NCI-H774 (cell line): ENCODE measurements at places on chromosomes 1 and 21.

DNA sequence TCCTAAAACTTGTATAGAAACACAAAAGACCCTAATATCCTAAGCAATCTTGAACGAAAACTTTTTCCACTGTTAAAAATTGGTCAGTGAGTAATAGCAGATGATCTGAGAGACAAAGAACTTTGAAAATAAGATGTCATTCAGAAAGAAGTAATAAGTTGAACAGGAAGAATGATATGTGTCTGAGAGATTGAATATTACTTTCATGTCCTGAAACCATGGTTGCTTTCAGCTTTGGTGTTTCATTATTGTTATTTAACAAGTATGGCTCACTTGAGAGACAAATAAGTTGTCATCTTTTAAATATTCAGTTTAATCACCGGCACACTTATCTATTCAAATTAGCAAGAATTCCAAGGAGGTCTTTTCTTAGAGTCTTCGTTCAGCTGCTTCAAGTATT lies 11.4 kb downstream of the PRKACB start:
- DNase-seq = no peak

- DNase-seq = no peak
Measured at GRCh38 chr1:50308878-50309277, 114.4 kb downstream of the DMRTA2 start.

- DNase-seq = no peak
Measured at GRCh38 chr1:5639106-5639722, 353.0 kb downstream of the NPHP4 start.

DNA sequence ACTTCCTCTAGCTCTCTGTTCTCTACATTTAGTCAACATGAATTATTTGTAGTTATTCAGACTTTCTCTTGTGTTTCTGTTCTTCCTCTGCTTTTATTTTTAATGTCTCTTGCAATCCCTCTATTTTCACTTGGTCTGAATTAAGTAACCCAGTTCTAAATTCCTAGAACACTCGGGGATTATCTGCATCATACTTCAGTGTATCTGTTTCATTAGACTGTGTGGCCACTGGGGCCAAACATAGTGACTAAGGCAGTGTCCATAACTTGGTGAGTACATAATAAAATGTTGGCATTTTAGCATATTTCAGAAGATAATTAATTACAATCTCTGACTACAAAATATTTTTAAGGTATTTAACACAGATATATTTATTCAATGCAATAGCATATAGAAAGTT lies 1087.2 kb upstream of the B3GALT2 start:
- DNase-seq = no peak

GRCh38 chr1:28887835-28888682 lies 26.3 kb upstream of the EPB41 start:
- DNase-seq = no peak

- no peak for DNase-seq
Measured at GRCh38 chr1:63688302-63688890, 85.4 kb upstream of the ROR1 start.

DNA sequence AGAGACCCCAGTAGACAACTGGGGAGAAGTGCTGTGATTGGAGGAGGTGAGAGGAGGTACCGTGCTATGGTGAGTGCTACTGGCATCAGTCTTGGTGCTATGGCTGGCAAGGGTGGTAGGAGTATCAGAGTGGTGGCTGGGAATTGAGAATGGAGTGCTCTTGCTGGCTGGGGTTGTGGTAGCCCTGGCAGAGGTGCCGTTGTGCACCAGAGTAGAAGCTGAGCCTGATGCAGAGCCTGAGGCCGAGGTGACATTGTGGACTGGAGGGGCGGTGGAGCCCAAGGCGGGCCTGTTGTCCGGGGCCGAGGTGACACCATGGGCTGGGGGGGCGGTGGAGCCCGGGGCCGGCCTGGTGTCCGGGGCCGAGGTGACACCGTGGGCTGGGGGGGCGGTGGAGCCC lies 14.6 kb downstream of the TRIM46 start:
- DNase-seq = no peak

DNA sequence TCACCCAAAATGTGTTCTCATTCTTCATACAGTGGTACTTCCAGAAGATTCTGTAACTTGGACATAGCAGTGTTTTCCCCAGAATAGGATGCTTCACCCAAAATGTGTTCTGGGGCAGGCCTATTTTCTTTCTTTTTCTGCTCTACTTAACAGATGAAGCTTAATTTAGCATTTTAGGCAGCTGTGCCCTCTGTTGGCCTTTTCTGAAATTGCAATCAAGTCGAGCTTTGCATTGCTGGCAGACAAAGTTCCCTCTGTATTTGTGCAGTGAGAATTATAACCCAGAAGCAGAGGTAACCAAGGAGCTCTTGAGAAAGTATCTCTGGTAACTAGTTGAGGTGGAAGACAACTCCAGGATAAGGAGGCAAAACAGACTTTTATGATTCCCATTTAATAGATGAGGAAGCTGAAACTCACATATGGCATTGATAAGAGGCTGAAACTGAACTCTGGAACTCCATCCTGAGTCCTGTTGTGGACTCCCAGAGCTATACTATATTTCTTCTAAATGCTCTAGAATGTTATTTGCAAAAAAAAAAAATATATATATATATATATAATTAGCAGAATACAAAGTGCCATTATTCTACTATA lies 50.3 kb upstream of the L1TD1 start:
- DNase-seq = peak; percentile 33

DNA sequence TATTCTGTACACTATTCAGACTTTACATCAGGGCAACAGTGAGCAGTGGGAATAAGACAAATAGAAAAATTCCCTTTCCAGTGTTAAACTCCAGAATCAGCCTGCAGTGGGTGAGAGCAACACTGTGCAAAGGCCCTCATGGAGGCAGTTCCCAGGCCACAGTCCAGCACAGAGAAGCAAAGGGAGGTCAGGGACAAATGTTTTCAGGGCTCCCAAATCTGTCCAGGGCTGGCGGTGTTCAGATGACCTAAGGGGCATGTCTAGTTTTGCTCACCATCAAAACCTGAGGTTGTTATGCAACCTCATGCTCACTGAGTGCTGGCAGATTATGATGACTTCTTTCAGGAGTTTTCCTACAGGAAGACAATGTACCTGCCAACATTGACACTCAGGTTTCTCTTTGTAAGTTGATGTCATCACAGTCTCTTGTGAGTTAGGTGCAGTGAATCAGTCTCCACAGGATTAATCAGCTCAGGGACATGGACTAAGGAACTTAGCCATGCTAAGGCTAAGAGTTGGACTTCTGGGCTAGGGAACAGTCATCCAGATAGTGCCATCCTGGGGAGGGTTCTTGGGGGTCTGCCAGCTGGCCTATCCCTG lies 3.6 kb upstream of the LCE5A start:
- no peak for DNase-seq

DNA sequence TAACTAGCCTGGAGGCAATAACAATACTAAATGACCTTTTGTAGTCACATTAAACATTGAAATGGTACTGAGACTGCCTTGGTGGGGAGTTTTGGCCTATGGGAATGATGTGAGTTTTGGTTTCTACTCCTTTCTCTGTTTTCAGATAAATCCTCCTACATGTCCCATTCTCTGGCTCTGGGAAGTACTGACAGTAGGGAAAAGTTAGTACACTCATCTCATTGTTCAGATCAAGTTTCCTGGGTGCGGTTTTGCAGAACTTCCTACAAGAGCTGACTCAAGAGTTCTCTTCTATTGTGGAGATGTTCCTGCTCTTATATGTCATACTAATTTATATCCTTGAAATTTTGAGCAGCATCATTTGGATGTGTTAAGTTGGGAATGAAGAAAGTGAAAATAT lies 74.2 kb upstream of the MACF1 start:
- no peak for DNase-seq

DNA sequence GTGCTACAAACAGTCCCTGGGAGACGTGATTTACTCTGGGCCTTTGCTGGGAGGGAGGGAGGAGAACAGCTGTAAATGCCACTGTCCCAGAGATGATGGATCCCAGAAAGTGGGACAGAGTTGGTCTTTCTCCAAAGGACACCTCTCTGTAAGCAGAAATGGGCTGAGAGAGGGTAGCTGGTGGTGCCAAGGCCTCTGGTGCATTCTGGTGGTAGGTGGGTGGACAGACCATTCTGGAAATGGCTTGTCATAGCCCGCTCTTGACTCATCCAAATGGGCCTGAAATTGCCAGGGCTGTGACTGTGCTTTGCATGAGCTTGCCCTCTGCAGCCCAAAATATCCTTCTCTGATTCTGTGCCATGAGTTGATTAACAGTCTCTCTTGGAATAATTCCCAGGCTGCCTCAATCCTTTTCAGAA lies 36.1 kb downstream of the CCDC185 start:
- no peak for DNase-seq

GRCh38 chr1:107953556-107953955 lies 11.4 kb downstream of the VAV3 start:
- DNase-seq = peak; percentile 32

DNA sequence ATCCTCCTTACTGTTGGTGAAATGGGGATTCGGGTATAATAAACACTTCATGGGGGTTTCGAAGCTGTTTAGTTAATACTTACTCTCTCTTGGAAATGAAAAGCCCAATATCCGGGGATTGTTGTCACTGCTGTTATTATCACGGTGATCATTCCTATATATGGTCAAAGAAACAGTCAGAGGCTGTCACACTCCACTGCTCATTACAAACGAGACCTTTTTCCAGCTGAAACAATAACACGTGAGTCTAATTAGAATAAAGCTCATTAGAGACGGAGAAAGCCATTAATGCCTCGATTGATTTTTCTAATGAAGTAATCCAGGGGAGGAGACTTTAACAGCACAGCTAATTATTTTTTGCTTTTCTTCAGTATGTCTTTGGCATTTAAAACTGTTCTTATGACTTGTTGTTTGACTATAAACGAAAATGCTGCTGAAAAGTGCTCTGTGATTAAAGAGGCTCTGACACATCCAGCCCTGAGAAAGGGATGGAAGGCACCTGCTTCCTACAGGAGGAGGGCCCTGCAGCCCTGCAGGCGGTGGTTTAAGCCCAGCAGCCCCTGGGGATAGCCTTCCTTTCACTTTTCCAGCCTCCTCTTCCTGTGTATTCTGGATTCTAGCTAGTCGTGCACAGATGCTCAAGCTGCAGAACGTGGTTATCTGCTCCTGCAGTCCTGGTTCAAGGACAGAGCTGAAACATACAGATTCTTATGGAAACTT lies 143.6 kb downstream of the EDEM3 start:
- no peak for DNase-seq

- no peak for DNase-seq
Measured at GRCh38 chr1:236016782-236017400, 48.0 kb downstream of the NID1 start.

GRCh38 chr1:153261281-153262069 lies 2.0 kb downstream of the LORICRIN start:
- DNase-seq = no peak

DNA sequence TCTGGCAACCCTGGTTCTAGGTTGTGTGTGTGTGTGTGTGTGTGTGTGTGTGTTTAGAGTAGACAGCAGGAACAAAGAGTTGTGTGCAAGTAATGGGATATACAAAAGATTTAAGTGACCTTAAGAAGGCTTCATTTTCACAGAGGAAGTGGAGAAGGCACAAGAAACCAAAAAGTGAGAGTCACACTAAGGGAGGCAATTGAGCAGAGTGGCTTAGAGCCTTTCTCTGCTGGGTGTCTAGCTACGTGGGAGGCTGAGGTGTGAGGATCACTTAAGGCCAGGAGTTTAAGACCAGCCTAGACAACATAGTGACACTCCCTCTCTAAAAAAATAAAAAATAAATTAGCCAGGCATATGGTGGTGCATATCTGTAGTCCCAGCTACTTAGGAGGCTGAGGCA lies 44.4 kb upstream of the HAO2 start:
- DNase-seq = no peak

GRCh38 chr1:86389307-86389706 lies 6.8 kb downstream of the ODF2L start:
- no peak for DNase-seq

DNA sequence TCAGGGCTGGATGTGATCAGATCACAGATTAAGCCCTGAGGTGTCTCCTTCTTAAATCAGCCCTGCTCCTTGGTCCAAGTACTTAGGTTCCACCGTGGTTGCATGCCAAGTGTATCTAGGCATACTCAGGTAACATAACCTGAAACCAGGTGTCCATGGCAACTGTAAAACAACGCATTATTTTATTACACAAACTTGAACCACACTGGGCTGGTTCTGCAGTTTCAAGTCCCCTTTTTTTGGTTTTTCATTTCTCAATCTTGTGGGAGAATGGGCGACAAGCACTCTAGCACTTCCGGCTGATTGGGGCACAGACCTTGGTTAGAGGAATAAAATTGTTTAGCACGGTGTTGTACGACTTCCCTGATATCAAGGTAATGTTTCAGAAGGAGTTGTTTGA lies 65.2 kb downstream of the GBP6 start:
- no peak for DNase-seq

GRCh38 chr1:10888291-10888690 lies 91.8 kb upstream of the CASZ1 start:
- DNase-seq = no peak

DNA sequence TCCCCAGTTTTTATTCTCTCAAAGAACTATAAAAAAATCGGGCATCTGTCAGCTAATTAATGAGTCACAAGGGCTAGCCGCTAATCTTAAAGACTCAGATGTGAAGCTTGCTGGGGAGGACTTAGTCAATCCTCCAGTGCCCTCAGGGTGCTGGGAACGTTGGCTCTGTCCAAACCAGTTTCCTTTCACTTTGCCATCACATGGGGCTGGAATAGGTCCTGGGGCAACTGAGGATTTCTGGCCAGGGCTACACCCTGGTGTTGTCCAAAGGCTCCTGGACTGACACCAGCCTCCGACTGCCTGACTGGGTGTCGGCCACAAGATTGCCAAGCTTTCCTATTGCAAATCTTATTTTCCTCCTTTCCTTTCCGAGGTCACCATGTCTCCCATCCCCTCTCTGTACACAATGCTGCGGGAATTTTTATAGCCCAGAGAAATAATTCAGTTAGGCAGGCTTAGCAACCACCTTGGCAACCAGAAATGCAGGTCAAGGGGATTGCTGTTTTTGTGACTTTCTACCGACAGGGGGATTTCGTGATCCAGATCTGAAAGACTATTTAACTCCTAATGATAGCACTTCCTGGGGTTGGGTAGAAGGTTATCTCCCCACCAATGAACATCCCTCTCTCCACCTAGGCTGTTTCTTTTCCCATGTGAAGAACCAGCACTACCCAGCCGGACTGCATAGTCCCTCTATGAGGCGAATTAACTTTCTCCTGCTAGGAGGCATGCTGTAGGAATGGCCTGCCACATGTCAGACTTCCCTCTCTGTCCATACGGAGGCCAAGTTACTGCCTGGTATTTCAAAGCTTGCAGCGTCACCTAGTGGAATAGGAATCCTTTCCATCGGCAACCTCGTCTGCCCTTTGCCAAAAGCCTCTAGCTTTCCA lies 29.9 kb upstream of the CTBS start:
- no peak for DNase-seq

DNA sequence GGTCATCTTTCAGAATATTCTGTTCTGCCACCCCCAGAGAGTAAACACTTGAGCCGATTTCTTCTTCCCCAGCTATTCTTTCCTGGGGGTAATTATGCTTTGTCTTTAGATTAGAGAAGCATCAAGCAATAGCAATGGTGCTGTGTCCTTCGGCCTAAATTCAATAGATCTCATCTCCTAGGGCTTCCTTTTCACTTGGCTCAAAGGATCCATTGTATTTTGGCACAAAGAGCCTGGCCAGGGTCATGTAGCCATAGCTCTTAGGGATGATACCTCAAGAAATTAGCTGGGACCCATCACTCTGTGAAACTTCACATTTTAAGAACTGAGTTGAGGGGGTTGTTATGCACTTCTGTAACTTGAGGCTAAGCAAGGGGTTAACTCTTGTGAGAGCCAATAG lies 27.0 kb downstream of the MRPS6 start:
- no peak for DNase-seq

GRCh38 chr1:95957748-95958147 lies 723.7 kb downstream of the RWDD3 start:
- DNase-seq = no peak
